ENCODE measurements at places on chromosomes 12 and 14.

- DNase-seq: no peak
Observed at GRCh38 chr14:66360366-66360926, 125.7 kb upstream of the CCDC196 start.

GRCh38 chr12:124952295-124952694, 36.6 kb downstream of the DHX37 start:
- DNase-seq: no peak

DNA sequence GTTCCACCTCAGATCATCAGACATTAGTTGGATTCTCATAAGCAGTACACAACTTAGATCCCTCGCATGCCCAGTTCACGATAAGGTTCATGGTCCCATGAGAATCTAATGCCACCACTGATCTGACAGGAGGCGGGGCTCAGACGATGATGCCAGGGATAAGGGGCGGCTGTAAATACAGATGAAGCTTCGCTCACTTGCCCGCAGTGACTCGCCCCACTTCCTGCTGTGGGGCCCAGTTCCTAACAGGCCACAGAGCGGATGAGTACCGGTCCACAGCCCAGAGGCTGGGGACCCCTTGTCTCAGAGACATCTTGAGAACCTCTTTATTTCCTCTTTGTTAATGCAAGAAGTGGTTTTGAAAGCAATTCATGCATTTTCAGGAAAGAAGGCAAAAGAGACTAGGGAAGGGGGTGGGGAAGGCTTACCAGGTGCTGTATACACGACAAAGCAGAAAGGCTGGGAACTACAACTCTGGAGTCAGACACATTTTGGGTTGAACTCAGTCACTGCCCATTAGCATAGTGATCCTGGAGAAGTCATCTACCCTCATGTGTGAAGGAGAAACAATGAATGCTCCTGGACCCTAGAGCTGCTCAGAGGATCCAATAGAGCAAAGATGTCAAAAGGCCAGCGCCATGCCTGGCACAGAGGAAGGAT, 68.7 kb downstream of the EID3 start:
- DNase-seq: no peak

DNA sequence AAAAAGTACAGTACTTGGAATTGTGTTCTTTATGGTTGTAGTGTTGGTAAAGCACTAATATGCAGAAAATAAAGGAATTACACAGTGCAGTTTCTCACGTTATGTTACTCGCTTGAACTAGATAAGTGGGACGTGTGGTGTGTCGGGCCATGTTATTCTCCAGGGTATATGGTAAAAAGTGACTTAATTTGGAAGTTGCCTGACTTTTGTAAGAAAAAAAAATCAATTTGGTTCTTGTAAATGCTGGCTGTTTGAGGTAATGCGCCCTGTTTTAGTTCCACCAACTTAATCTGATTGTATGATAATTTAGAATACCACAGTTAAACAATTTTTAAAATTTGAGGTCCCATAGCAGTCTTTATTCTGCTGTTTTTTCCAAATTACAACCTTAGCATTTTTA, 4.1 kb downstream of the ARF6 start:
- no peak for DNase-seq

DNA sequence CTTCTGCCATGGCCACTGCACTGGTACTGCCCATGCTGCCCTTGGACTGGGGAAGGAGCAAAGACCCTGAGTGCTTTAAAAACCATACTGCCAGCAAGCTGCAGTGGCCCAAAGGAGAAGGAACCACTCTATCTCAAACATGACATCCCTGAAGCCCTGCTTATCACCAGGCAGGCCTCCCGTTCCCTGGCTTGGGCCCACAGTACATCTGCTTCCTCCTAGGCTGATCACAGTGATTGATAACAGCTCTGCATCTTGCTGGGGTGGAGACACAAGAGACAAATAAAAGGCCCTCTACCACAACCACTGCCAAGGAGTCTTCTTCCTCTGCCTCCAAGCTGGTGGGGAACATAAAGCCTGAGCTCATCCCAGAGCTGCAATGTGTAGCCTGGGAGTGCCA, 567.5 kb downstream of the TRHDE start:
- DNase-seq: no peak

- no peak for DNase-seq
Observed at GRCh38 chr14:102620413-102620812, 28.0 kb downstream of the RCOR1 start.

DNA sequence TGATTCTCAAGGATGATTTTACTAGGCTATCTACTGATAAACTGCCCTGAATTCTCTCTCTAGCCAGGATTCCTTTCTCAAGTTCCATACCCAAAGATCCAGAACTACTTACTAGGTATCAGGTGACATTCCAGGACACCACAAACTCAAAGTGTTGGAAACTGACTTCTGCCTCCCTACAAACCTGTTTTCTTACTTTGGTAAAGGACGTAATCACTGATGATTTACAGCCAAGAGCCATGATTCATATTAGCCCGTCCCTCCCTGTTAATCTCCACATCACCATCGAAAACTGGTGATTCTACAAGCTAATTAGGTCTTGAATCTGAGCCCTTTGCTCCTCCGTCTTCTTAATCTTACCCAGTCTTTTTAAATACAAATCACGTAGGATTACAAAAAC, 1.0 kb upstream of the ATG14 start:
- no peak for DNase-seq

- DNase-seq: no peak
Observed at GRCh38 chr14:102181187-102181586, 41.5 kb downstream of the WDR20 start.

DNA sequence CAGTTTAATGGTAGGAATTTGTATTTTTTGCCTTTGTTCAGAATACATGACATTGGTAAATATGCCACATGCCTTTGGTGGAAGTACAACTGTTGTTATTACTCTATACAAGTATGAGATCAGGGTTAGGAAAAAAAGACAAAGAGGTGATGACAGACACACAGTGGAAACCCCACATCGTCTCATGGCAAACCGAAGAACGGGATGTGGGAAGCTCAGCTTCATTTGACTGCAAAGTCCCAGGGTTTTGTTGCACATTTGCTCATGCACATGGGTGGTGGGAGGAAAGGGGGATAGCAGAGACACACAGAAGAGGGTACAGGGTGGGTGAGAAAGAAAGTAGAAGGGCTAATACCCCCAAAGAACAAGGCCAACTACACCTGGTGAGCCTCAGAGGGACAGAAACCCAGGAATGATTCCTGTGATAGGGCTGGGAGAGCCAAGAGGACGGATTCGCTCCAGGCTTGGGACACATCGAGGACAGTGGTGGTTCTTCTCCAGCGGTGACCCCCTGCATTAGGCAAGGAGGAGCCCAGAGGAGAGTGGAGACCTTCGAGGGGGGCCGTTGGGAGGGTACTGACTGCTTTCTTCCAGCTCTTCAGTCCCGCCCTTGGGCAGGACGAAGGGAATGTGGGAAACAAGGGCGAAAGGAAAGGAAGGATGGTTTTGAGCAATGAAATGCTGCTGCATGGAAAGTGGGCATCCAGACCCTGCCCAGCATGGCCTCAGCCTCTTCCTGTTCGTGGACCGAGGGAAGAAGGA, 8.1 kb downstream of the VAMP1 start:
- no peak for DNase-seq

DNA sequence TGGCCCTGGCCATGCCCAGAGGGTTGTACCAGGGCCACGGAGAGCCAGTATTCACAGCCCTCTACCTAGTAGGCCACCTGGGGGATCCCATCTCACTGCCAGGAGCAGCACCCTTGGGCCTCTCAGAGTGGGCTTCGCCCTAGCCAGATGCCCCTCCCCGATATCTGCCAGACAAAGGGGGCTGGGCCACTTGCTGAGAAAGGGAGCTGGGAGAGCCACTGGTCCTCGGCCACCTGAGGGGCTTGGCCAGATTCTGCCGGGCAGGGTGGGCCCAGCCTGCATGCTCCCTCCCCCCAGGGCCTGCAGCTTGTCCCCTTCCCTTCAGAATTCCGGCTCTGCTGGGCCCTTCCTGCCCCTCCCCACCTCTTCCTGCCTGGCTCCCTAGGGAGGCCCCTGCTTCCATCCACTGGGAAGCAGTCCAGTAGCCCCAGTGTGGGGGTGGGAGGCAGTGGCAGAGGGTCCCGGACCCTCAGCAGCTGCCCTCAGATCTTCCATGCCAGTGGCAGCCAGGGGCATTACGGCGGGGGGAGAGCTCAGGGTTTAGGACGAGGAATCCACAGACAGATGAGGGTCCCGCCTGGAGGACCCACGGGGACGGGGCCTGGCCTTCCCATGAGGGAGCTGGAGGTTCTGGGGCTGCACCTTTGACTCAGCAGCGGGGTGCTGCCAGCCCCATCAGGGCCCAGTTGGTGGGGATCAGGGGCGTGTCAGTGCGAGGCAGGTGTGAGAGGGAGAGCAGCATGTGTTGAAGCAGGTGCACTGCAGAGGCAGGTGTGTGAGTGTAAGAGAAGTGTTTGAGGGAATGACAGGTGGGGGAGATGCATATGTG, 2.4 kb downstream of the CRIP2 start:
- DNase-seq: no peak

DNA sequence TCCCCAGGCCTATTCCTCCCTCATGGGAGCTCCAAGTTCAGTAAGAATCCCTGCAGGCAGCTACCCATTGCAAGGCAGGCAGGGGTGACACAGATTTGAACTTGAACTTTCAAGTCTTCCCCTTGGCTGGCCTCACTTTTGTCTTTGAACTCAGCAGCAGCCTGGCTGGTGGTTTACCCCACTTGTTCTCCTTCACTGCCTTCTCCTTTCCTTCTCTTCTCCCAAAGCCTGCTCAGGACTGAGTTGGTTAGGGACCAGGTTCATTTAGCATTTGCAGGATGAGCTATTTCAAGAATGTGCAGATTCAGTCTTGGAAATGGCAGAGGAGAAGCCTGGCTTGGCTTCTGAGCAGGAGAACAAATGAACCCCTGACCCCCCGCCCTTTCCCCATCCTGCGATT, 67.7 kb upstream of the TBX3 start:
- DNase-seq: no peak

DNA sequence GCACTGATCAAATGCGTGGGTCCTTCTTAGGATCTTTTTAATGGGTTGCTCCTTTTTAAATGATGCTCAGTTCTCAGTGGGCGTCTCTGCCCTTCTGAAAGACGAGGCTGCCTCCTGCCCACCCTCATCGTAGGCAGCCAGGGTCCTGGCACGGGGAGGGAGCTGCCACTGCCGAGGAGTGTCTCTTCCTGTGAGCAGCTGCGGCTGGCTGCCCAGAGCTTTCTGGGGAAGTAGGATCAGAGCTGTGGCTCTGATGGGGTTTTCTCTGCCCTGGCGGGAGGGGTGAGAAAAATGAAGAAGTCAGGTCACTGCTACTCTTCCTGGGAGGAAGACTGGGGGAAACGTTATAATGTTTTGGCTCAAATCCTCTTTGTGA, 31.1 kb upstream of the BEGAIN start:
- DNase-seq: no peak

DNA sequence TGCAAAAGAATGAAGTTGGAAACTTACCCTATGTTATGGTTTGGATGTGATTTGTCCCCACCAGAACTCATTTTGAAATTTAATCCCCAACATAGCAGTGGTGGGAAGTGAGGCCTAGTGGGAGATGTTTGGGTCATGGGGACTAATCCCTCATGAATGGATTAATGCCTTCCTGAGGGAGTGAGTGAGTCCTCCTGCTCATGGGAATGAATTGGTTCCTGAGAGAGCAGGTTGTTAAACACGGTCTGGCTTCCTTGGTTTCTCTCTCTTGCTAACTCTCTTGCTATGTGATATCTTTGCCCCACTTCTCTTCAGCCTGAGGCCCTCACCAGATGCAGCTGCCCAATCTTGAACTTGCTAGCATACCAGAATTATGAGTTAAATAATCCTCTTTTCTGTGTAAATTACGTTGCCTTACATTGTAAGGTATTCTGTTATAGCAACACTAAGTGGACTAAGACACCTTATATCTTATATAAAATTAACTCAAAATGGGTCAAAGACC, 22.2 kb upstream of the CCDC91 start:
- DNase-seq: no peak

GRCh38 chr14:75597149-75597548, 18.7 kb downstream of the FLVCR2 start:
- no peak for DNase-seq

GRCh38 chr14:92973261-92973797, 50.4 kb downstream of the CHGA start:
- peak; percentile 12 for DNase-seq

GRCh38 chr14:48582938-48583337, 907.5 kb upstream of the MDGA2 start:
- no peak for DNase-seq

DNA sequence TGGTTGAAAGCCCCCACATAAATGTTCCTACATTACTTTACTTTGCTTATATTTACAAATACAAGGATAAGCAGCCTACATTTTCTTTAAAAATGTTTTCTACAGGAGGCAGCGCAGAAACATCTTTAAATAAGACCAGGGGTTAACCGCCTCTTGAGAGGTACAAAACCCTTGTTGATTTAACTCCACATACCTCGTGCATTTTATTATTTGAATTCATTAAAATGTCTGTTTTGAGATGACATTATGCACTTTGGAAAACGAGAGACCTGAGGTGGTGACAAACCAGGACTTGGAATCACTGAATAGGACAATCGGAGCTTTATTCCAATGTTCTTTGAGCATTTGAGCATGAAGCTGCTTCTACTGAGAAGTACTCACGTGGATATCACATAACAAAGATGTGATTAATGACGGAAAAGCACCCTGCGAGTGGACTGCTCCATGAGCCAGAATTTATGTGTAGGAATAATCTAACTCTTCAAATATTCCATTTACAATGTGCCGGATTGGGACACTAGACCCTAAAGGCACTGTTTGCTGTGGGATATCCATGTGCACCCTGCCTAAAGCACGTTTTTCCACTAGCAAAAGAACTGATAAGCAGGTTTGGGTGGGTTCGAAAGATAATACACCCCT, 746 bp upstream of the DUSP16 start:
- no peak for DNase-seq

DNA sequence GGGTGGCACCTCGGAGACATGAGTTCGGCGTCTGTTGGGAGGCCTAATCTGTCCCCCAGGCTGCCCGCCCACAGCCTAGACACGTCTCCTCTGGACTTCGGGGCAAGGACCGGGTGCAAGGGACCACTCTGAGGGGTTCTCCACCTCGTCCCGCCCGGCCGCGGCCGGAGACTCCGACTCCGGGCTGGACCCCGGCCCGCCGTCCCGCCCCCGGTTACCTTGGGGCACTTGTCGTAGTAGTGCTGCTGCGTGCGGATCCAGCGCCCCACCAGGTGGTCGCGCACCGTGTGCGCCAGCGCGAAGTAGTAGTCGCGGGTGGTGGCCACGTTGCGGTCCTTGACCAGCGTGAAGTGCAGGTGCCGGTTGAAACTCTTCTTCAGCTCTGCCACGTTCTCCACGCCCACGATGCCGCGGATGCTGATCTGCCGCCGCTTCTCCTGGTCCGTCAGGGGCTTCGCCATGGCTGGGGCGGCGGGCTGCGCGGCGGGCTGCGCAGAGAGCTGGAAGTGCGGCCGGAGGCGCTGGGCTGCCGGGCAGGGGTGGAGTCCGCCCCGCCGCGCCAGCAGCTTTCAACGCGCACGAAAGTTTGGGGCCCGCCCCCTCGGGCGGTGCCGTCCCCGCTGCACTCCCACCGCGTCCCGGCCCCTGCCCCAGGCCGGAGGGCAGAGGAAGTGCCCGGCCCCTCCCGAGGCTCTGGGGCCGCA, at the start of gene PYGL:
TSS of gene PYGL (minus strand) at position 541 of the 704 bp plus-strand sequence. CDS start at position 461, 80 bp downstream.
- no peak for DNase-seq

- DNase-seq: no peak
Observed at GRCh38 chr12:99332936-99333591, 314.5 kb upstream of the GARIN6 start.

GRCh38 chr14:67609642-67610310, 9.7 kb upstream of the PIGH start:
- no peak for DNase-seq
